ENCODE measurements at places on chromosomes 4 and X.
A peak's percentile ranks its signal among the peaks of the same experiment; 100 is the strongest.

- DNase-seq, result no peak
Observed at GRCh38 chr4:129804461-129804981, 708.6 kb downstream of the C4orf33 start.

GRCh38 chr4:138673053-138673452 lies 342.5 kb upstream of the NOCT start:
- no peak for DNase-seq

- no peak for DNase-seq
Observed at GRCh38 chrX:791479-792034, 161.0 kb downstream of the SHOX start.

DNA sequence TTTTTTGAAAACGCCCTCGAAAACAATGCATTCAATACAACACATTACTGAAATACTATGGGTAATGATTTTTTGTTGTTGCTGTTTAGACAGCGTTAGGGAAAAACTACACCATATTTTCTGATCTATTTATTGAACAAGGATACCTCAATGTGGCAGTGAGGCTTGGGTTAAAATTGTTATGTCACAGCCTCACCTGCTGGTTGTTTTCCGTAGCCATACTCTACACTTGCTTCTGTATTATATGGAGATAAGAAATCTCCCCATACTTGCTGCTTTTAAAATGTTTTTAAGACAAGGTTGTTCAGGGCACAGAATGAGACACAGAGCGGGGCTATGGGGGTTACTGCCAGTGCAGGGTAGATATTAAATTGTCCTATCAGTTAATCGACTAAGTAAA lies 221.6 kb upstream of the FTHL17 start:
- DNase-seq, result no peak

- DNase-seq, result no peak
Observed at GRCh38 chrX:131977619-131978018, 45.5 kb upstream of the STK26 start.

- peak; percentile 3 for DNase-seq
Observed at GRCh38 chrX:141642979-141643378, 53.5 kb downstream of the SPANXA2 start.

GRCh38 chrX:140815868-140816267 lies 106.3 kb downstream of the LINC00632 start:
- DNase-seq, result peak; percentile 29

GRCh38 chr4:185394568-185395237 lies 1.0 kb downstream of the LRP2BP start:
- DNase-seq, result no peak
